Activated gamma-delta T cell treated with Interleukin-2 at 50 U/mL for 16 hours (primary cell): ENCODE measurements at places on chromosomes 13 and 19.

DNA sequence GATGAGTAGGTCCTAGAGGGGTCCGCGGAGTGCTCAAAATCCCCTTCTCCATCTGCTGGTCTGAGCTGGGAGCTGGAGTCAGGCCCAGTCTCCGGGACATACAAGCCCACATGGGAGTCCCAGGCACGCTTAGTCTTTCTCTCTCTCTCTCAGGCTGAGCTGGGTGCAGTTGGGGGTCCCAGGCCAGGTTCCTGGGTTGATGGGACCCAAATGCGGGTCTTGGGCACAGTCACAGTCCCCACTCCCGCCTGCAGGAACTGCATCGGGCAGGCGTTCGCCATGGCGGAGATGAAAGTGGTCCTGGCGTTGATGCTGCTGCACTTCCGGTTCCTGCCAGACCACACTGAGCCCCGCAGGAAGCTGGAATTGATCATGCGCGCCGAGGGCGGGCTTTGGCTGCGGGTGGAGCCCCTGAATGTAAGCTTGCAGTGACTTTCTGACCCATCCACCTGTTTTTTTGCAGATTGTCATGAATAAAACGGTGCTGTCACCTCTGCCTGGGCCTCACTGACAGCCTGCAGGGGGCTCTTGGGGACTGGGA is 23.8 kb downstream of the CYP4F12 start:
- no peak for DNase-seq

- DNase-seq, result no peak
Observed at GRCh38 chr13:24664726-24665409, 15.3 kb upstream of the ATP12A start.

DNA sequence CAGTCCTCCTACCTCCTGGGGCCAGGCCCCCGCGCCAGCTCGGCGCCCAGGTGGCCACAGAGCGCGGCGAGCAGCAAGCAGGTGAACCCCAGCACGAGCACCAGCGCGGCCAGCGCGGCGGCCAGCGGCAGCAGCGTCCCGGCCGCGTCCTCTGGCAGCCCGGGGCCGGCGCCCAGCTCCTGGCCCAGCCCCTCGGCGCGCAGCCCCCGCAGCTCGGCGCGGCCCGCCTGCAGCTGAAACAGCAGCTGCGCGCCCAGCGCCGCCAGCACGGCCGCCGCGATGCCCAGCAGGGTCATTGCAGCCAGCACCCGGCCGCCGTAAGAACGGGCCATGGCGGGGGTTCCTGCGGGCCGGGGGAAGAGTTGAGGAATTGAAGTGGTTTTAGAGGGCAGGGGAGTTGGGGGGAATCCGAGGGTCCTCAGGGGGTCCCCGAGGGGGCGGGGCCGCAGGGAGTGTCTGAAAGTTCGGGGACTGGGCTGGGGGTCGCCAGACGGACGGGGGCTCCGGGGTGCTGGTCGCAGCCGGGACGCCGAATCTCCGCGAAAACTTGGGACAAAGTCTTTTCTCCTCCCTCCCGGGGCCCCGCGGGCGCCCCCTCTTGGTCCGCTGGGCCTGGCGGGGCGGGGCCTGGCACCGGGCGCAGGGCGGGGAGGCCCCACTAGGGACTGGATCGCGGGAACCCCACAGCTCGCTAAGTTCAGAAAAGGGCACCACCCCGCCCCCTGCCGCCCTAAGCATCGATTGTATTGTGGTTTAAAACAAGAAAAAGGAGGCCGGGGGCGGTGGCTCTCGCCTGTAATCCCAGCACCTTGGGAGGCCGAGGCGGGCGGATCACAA is at the start of gene TMEM221:
TSS of gene TMEM221 (minus strand) at position 538 of the 837 bp plus-strand sequence. CDS start at position 332, 206 bp downstream.
- peak; percentile 36 for DNase-seq

DNA sequence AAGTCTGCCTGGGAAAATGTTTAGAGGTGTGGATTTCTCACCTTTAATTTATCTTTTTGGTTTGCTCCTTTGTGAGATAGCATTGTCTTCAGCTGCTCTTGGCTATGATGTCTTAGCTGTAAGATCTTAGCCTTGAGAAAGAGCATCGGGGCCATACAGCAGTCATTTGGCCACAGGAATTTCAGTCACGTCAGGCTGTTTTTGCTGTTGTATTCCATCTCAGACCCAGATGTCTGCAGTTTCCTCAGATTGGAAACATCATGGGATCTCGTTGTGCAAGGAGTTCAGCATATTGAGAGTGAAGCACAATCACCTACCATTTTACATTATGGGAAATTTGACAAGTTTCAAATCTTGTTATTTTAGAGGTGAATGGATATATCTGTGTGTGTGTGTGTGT is 89.3 kb upstream of the C1QTNF9B start:
- DNase-seq, result no peak

DNA sequence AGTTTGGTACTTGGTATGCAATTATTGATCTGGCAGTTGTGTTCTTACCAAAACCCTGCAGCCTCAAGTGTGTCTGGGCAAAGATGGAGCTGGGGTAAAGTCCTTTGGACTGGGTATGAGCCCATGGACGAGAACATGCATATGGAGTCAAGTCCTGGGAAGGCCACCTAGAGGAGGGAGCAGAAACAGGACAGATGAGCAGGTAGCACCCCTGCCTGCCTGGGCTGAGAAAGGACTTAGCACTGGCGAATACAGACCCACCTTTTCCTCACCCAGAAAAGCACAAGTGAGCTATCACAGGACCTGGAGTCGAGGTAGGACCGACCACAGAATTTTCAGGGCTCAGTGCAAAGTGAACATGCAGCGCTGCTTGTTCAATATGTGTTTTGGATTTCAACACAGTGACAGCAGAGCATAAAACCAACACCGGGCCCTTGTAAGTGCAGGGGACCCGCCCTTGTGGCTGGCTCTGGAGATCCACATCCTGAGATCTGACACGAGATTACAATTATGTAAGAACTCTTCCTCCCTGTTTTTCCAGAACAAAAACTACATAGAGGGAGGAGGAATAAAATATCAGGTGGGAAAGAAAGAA is 25.9 kb downstream of the IGFL2 start:
- DNase-seq, result no peak
